Hepatocyte (in vitro differentiated cells): ENCODE measurements at places on chromosomes 11 and 22. TPM values are rescaled to one million over a fixed set of nuclear protein-coding genes. Genes with fewer than 3 reads are reported as not detected.

APOL5 gene
- total RNA-seq: not detected in 2 replicates

DNA sequence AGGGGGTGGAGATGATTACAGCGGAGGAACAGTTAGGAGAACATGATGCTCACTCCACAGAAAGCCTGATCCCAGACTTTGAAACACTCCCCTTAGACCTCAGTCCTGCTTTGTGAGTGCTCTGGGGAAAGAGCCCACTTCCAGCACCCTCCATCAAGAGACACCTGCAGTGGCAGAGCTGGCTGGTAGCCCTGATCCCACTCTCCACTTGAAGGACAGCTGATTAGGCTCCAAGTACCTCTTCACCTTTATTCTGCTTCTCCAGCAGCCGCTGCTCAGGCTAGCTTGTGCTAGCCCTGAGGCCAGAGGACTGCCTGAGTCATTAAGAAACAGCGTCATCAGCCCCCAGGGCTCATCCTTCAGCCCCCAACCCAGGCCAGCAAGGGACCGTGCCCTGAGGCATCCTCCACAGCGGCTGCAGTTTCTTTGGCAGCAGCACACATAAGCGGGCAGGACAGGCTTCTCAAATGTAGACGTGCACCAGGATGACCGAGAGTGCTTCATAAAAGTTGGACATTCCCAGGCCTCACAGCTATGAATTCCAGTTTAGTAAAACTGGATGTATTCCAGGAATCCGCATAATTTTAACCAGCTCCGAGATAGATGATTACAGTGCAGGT is 146.0 kb upstream of the TBCEL start:
- H3K36me3 ChIP-seq: no peaks in the 10 kb centered on the region
- H3K4me3 ChIP-seq: no peak overlapping the region
- no peaks in the 10 kb centered on the region for H3K27me3 ChIP-seq
- no peaks in the 10 kb centered on the region for H3K4me1 ChIP-seq
- H3K27ac ChIP-seq: no peak overlapping the region
- no peak for DNase-seq

DNA sequence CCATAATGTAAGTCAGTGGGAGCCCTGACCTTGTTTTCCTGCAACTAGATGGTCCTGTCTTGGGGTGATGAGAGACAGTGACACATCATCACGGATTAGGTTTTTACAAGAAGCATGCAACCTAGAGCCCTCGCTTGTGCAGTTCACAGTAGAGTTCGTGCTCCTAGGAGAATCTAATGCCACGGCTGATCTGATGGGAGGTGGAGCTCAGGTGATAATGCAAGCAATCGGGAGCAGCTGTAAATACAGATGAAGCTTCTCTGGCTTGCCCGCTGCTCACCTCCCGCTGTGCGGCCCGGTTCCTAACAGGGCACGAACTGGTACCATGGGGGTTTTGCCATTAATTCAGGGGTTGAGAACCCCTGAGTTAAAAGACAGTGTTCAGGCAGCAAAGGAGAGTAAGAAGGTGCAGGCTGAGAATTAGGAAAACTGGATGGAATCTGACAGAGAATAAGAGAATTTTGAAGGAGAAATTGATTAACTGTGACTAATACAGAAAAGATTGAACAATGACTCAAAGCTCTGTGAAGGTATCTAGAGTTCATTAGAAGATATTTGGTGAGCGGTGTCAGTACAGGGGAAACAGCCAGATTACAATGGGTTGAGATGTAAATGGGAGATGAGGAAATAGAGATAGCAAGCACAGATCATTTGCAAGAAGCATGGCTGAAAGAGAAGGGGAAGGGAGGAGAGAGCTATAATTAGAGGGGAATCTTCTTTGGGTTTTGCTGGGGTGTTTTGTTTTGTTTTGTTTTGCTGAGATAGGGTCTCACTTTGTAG is 21.0 kb downstream of the WEE1 start:
- H3K36me3 ChIP-seq: no peaks in the 10 kb centered on the region
- DNase-seq: no peak

SSTR3 gene
- total RNA-seq: 1.3 and 2.8 TPM in 2 replicates

- H3K4me1 ChIP-seq: no peaks in the 10 kb centered on the region
- no peak overlapping the region for H3K4me3 ChIP-seq
- no peak for DNase-seq
- H3K36me3 ChIP-seq: no peaks in the 10 kb centered on the region
- no peaks in the 10 kb centered on the region for H3K27me3 ChIP-seq
Measured at GRCh38 chr11:75534259-75535069, 8.7 kb upstream of the GDPD5 start.

GRCh38 chr11:75078233-75078632 is 18.4 kb downstream of the OR2AT4 start:
- no peaks in the 10 kb centered on the region for H3K36me3 ChIP-seq
- H3K4me1 ChIP-seq: no peaks in the 10 kb centered on the region
- H3K27ac ChIP-seq: no peak overlapping the region
- H3K4me3 ChIP-seq: no peak overlapping the region
- DNase-seq: no peak

INPP5J gene
- total RNA-seq: 3.4 and 3.5 TPM in 2 replicates

PHF21B gene
- 0.40 and 1.9 TPM in 2 replicates for total RNA-seq

DNA sequence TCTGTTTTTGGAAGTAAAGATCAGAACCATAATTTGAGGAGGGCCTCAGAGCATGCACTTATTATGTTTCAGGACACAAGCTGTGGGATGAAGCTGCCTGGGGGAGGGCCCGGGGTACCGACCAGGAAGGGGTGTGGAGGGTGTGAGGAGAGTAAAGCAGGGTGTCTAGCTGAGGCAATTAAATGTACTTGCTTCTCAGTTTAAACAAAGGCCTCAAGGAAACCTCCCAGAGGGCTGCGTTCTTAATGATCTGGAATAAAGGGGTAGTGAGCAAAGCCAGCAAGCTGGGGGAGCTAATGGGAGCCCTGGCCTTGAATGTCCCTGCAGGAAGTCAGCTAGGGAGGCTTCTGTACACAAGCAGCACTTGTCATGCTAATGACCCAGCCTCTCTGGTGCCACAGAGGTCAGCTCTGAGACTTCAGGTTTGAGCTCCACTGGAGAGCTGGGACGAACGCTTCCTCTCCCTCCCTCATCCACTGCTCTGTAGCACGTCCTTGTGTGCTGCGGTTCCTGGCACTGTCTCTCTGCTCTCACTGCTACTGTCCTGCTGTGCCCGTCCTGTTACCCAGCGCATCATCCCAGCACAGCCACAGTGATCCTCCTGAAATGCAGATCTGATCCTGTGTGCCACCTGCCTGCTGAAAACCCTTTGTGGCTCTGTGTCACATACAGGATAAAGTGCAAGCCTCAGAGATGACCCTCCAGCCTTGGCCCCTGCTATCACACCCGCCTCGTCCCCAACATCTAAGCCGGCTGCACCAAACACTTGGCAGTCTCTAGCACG is 159.7 kb downstream of the DBX1 start:
- peaks cover 49% of the 10 kb centered on the region for H3K4me1 ChIP-seq
- H3K36me3 ChIP-seq: no peaks in the 10 kb centered on the region
- no peak overlapping the region for H3K4me3 ChIP-seq
- DNase-seq: peak; percentile 61
- H3K27me3 ChIP-seq: no peaks in the 10 kb centered on the region
- H3K27ac ChIP-seq: peak overlapping the region; percentile 89

DNA sequence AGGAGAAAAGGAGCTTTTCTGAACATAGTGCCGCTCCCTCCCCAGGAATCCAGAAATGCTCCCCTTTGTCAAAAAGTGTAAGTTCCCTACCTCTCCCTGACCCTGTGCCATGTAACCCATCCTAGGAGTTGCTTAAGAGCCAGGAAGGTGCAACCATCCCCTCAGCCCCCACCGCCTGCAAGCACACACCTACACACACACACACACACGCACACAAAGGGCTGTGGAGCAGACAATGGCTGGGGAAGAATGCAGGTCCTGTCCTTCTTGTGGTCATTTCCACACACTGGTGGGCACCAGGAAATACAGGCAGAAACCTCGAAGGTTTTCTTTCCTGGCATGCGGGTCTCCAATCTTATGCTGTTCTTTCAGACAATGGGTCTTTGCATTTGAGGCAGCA is 1.2 kb downstream of the P2RX3 start:
- H3K27me3 ChIP-seq: no peaks in the 10 kb centered on the region
- peaks cover 13% of the 10 kb centered on the region for H3K4me1 ChIP-seq
- H3K4me3 ChIP-seq: no peak overlapping the region
- no peaks in the 10 kb centered on the region for H3K36me3 ChIP-seq

- DNase-seq: peak; percentile 72
- H3K4me1 ChIP-seq: peaks cover 12% of the 10 kb centered on the region
- no peaks in the 10 kb centered on the region for H3K36me3 ChIP-seq
- no peak overlapping the region for H3K4me3 ChIP-seq
- peaks cover 4% of the 10 kb centered on the region for H3K27me3 ChIP-seq
Measured at GRCh38 chr22:50276143-50276542, 6.0 kb upstream of the MAPK11 start.

- no peaks in the 10 kb centered on the region for H3K27me3 ChIP-seq
- no peak overlapping the region for H3K4me3 ChIP-seq
- no peaks in the 10 kb centered on the region for H3K4me1 ChIP-seq
Measured at GRCh38 chr11:20315800-20316199, 47.7 kb upstream of the HTATIP2 start.

- no peak for DNase-seq
- H3K4me3 ChIP-seq: no peak overlapping the region
- H3K27me3 ChIP-seq: no peaks in the 10 kb centered on the region
- no peak overlapping the region for H3K27ac ChIP-seq
- no peaks in the 10 kb centered on the region for H3K36me3 ChIP-seq
- peaks cover 8% of the 10 kb centered on the region for H3K4me1 ChIP-seq
Measured at GRCh38 chr11:67031791-67032561, 9.0 kb downstream of the SYT12 start.

F2 gene
- total RNA-seq: 79.7 and 85.9 TPM in 2 replicates

DNA sequence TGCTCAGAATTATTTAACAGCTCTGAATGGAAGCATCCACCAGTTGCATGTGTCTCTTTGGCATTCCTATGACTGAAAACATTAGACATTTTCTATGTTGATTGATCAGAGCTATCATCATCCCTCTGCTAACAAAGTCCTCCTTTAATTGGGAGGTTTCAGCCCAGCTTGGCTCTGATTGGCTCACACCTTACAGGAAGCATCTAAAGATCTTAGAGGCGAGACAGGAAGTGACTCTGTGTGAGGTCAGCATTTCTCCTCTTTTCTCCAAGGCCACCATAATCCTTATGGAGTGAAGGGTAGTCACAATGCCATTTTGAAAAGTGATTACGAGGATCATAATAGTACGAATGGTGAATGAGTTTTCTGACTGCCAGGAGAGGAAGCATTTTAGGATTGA is 260.8 kb downstream of the MIAT start:
- no peak overlapping the region for H3K27ac ChIP-seq
- H3K27me3 ChIP-seq: peaks cover 29% of the 10 kb centered on the region

BLID gene
- 1.7 and 2.3 TPM in 2 replicates for total RNA-seq

GAS2 gene
- 35.2 and 37.0 TPM in 2 replicates for total RNA-seq

P2RY2 gene
- 6.3 and 6.7 TPM in 2 replicates for total RNA-seq

ZNF280B gene
- total RNA-seq: 2.6 and 2.8 TPM in 2 replicates

SOX10 gene
- not detected in 2 replicates for total RNA-seq

- H3K4me1 ChIP-seq: no peaks in the 10 kb centered on the region
- H3K27me3 ChIP-seq: no peaks in the 10 kb centered on the region
- no peak overlapping the region for H3K27ac ChIP-seq
Measured at GRCh38 chr22:28129319-28129962, 210.4 kb upstream of the PITPNB start.

GRCh38 chr22:50531962-50532674 is 2.3 kb upstream of the TYMP start:
- peaks cover 11% of the 10 kb centered on the region for H3K27me3 ChIP-seq
- H3K27ac ChIP-seq: peak overlapping the region; percentile 96
- peak; percentile 77 for DNase-seq
- no peaks in the 10 kb centered on the region for H3K36me3 ChIP-seq
- H3K4me3 ChIP-seq: peak overlapping the region; percentile 52

PISD gene
- total RNA-seq: 46.2 and 54.7 TPM in 2 replicates

CFAP300 gene
- total RNA-seq: 1.5 and 3.4 TPM in 2 replicates

DNA sequence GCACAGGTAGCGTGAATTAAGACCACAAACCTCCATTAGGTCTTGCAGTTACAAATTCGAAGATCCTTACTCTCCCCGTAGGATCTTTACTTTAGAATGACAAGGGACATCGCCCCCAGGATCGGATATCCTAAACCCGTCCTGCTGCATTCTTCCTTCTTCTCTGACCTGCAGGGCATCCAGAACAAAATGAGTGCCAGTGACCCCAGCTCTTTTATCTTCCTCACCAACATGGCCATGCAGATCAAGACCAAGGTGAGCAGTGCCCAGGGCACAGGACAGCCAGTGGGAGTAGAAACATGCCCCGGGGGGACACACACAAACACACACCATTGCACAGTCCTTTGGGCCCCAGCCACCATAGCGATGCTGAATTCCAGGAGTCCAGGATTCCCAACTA is 42.6 kb upstream of the MPEG1 start:
- H3K27ac ChIP-seq: no peak overlapping the region
- H3K36me3 ChIP-seq: no peaks in the 10 kb centered on the region
- H3K27me3 ChIP-seq: no peaks in the 10 kb centered on the region
- no peaks in the 10 kb centered on the region for H3K4me1 ChIP-seq
- no peak for DNase-seq

DNA sequence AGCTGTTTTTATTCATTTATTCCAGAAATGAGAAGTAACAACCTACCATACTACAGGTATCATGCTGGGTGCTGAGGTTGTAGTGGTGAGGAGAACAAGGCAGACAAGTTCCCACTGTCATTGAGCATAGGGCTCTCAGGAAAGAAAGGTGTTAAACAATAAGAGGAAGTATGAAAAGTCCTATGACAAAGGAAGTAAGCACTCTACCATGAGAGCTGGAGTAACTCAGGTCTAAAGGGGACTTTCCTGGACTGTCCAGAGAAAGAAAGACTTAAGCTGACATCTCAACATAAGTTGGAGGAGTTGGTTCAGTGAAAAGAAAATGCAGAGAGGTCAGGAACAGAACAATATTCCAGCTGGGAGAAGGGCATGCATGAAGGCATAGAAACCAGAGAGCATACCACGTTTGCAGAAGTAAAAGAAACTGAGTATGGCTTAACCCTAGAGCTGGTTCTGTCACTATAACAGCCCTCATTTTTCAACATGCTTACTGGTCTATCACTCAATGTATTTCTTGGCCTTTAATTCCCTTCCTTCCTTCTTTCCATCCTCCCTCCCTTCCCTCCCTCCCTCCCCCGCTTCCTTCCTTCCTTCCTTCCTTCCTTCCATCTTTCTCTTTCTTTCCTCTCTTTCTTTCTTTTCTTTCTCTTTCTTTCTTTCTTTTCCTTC is 137.8 kb upstream of the BDNF start:
- H3K4me3 ChIP-seq: no peak overlapping the region
- DNase-seq: no peak
